Endothelial cell (in vitro differentiated cells): ENCODE measurements at places on chromosomes 3 and 15.
A peak's percentile ranks its signal among the peaks of the same experiment; 100 is the strongest.

GRCh38 chr15:85350395-85350794 lies 30.0 kb upstream of the AKAP13 start:
- DNase-seq, result no peak

GRCh38 chr15:62756326-62756994 lies 286.1 kb upstream of the TPM1 start:
- DNase-seq, result no peak

- DNase-seq, result no peak
Measured at GRCh38 chr3:22922317-22922716, 280.8 kb upstream of the UBE2E2 start.

DNA sequence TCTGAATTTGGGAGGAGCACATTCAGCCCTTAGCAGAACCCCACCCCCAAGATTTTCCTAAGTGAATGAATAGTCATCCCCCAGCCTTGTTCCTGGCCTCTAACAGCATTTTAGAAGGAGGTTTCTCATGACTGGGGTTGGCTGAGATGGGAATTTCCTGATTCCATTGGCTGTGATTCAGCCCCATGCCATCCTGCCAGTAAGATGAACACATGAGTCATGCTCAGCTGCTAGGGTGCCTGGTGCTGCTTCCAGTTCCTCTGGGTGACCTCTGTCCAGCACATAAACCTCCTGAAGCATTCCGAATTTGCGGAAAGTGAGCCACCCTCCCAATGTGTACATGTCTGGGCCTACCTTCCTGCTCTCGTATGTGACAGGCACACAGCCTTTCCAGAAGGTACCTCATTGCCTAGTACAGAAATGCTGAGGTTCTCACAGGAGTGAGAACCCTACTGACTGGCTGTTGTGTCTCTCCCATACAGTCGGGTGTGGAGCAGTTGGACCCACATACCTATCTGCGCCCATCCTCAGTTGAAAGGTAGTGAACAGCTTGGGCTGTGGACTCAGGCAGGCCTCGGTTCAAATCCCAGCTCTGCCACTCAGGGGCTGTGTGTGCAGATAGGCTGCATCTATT lies 91.7 kb downstream of the APBA2 start:
- DNase-seq, result no peak

DNA sequence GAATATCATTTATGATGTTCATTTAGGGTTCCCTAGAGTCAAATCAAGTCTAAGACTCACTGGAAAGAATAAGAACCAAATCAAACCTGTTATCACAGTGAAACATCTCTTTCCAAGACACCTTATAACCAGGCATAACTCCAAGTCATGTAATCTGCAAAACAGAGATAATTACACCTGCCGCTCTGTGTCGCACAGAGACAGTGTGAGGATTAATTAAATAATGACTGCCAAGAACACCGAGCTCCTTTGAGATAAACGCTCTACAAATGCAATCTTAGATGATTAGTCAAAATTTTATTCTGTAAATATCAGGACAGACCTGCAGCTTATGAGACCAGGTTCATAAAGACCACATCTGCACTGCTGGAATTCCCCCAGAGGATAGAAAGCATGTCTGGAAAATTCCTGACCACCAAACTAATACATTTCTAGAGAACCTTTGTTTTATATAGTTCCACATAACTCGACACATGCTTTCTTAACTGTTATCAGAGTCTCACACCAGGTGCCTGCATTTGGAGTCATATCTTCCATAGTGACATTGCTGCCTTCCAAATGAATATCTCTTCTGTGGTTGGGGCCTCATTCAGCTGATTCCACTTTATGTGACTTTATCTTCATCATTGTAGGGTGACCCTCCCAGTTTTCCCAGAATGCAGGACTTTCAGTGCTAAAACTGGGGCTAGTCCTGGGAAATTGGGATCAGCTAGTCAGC lies 252.8 kb downstream of the CD47 start:
- DNase-seq, result no peak

DNA sequence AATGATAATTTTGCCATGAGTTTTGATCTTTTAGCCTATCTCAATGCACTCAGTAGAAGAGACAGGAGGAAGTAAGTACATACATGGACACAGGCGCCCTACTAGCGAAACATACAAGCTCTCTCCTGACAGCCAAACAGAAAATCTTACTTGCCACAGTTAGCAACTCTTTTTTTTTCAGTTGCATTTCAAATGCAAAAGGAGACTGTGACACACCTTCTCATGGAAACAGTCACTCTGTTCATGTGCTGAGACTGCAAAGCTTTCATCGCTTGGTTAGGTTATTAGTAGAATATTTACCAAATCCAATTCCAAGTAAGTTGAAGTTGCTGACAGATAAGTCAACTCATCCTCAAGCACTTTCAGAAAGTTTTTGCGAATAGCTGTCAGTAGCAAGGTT lies 223.3 kb downstream of the FOXP1 start:
- no peak for DNase-seq

GRCh38 chr15:49079340-49080039 lies 33.2 kb upstream of the SECISBP2L start:
- no peak for DNase-seq

DNA sequence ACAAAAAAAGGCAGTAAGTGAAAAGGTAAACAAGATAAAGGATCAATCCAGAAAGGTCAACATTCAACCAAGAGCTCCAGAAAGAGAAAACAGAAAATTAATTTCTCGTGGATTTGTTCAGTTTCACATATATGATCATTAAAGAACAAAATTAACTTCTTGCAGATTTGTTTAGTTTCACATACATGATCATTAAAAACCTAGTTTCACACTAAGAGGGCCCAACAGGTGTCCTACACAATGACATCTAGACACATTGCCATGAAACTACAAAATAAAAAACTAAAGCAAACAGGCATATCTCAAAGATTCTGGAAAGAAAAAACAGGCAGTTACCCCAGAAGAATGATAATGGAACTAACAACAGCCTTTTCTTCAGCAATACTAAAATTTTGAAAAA lies 22.1 kb downstream of the PHC3 start:
- no peak for DNase-seq

- no peak for DNase-seq
Measured at GRCh38 chr3:2420919-2421318, 322.3 kb downstream of the CNTN4 start.

GRCh38 chr3:186290796-186291195 lies 71.2 kb downstream of the DGKG start:
- DNase-seq, result no peak

DNA sequence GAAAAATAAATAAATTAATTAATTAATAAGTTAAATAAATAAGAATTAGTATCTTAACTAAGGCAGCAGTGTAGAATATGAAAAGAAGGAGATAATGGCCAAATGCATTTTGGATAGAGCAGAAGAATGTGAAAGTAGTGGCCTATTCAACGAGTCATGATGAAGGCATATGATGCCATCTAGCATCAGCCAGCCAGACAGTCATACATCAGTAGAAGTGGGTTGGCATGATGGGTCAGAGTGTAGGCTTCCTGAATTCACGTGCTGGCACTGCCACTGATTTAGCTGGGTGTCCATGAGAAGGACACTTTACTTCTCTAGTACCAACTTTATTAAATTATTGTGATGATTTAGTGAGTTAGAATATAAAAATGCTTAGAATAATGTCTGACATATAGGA lies 256.1 kb upstream of the ARPP21 start:
- no peak for DNase-seq

DNA sequence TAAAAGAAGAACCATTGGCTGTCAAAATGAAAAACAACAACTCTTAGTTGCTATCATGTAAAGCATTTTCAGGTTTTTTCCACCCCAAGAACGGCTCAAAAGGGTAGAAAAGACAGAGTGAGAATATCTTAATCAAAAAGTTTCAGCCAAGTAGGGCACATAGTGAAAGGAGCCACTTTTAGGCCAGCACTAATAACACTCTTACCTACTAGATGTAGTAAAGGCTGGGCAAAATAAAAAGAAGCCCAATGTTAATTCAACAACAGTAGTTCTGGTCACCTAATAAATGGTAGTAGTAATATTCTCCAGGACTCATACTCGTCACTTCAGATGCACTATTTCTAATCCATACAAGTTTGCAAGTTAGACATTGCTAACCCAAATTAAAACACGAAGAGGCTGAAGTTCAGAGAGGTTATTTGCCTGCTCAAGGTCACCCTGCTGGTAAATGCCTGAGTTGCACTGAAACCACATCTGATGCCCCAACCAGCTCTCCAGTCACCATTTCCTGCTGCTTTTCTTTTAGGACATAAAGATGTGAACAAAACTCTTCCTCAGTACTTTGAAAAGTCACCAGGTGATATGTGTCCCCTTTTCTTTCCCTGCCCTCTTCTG lies 7.5 kb downstream of the GOLIM4 start:
- DNase-seq, result peak; percentile 30

DNA sequence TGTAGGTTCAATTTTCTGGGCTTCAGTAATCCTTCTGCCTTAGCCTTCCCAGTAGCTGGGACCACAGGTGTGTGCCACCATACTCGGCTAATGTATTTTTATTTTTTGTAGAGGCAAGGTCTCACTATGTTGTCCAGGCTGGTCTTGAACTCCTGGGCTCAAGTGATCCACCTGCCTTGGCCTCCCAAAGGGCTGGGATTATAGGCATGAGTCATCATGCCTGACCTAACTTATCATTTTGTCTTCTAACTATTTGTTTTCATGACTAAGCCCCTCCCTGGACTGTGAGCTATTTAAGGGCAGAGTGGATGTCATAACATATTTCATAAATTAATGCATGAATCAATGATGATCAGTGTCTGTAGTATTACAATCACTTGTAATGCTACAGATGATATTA lies 56.1 kb upstream of the PIAS1 start:
- DNase-seq, result no peak

DNA sequence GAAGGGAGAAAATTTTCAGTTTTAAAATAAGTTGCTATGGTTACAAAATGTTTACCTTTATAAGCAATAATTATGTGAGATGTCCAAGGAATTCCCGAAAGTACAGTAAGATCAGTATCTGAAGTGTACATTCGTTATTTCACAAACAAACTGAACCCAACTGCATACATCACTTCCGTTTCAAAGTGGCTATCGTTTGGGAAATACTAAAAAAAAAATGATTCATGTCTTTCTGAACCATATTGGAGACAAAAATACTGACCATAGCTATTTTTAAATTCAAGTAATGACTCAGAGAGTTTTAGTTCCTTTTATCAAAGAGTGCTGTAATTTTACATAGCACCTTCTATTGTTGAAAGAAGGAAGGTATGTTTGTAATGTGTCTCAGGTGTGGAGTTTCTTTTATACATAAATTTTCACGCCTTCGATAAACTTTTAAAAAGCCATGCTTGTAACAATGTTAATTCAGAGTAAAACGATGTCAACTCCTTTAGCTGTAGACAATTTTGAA lies 8.0 kb upstream of the ANKRD28 start:
- no peak for DNase-seq

DNA sequence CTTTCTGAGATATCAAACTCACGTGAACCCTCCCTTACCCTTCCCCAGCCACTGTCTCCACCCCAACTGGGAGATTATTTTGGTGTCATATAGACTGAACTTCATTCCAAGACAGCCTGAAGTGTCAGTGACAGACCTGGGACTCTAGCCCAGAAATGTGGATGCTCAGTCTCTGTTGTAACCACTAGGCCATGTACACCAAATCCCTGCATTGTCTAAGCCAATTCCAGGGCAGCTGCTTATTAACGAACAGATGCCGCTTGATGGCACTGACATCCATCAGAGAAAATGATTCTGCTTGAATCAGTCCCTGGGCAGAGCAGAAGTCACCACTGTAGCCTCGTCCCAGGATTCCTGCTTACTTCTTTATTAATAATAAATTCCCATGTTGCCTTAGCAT lies 305.5 kb downstream of the GRM7 start:
- no peak for DNase-seq

DNA sequence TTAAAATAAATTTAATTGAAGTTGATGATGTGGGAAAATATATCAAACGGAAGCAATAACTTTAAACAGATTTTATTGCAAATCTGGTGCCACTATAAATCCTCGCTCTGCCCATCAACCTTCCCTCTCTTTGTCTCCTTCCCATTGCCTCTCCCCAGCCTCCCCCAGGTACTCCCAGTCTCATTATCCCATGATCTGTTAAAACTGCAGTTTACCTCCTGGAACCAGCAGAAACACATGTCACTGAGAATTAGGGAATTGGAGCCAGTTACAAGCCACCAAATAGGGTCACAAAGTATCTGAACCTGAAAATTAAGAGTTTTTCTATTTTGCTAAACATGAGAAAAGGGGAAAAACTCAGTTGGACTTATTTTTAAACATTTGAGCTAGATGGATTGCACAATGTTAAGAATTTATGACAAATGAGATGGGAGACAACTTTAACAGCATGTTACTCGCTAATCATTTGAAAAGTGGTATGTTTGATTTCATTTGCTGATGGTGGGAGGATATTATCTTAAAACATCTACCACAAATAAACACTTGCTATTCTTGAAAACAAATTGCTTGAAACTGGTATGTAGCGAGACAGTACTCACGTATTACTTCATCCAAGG lies 2.4 kb downstream of the PLCH1 start:
- DNase-seq, result no peak

GRCh38 chr3:50405249-50405648 lies 45.9 kb upstream of the TMEM115 start:
- peak; percentile 47 for DNase-seq

DNA sequence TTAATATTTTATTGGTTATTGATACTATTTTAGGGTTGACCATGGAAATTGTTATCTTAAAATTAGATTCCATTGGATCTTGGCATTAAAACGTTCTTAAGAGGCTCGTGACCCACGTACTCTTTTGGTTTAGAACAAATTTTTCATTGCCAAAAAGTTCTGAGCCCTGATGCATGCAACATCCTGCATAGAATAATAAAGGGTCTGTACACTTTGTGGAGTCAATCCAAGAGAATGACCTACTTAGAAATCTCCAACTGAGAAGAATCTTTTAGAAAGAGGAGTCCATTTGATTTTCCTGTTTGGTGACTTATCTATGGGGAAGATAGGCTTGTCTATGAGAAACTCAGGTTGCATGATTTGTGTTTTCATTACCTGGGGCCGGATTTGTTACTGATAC lies 404.2 kb upstream of the RGMA start:
- DNase-seq, result no peak

GRCh38 chr15:79923515-79924169 lies 26.8 kb upstream of the MTHFS start:
- DNase-seq, result peak; percentile 94

- DNase-seq, result no peak
Measured at GRCh38 chr3:130426206-130426605, 80.7 kb downstream of the COL6A5 start.

DNA sequence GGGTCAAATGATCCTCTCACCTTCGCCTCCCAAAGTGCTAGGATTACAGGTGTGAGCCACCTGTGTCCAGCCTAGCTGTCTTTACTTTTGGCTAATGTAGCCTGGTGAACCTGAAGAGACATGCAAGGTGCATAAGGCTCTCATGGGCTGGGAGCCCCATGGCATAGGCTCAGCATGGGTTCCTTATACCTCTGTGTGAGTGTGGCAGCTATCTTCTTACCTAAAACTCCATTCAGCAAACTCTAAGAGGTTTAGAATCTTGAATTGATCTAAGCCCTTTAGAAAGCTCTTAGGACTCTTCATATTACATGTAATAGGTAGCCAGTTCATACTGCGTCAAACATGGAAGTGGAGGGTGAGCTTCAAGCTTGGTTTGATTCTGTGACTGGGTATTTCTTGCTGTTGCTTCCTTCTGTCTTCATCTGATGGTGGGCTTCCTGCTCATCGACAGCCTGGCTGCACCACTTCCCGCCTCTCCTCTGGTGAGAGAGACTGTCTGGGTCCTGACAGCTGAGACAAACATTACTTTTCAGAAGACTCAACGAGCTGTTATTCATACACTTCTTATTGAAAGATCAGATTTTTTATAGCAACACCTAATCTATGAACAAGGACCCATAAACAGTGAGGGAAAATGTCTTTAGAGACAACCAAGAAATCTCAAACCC lies 19.2 kb upstream of the TKT start:
- no peak for DNase-seq

- no peak for DNase-seq
Measured at GRCh38 chr3:5080779-5081550, 41.1 kb upstream of the ARL8B start.
